ENCODE measurements at places on chromosomes 13 and 19.
A peak's percentile ranks its signal among the peaks of the same experiment; 100 is the strongest.

GRCh38 chr13:34020388-34020787 lies 202.4 kb downstream of the RFC3 start:
- no peak for DNase-seq

DNA sequence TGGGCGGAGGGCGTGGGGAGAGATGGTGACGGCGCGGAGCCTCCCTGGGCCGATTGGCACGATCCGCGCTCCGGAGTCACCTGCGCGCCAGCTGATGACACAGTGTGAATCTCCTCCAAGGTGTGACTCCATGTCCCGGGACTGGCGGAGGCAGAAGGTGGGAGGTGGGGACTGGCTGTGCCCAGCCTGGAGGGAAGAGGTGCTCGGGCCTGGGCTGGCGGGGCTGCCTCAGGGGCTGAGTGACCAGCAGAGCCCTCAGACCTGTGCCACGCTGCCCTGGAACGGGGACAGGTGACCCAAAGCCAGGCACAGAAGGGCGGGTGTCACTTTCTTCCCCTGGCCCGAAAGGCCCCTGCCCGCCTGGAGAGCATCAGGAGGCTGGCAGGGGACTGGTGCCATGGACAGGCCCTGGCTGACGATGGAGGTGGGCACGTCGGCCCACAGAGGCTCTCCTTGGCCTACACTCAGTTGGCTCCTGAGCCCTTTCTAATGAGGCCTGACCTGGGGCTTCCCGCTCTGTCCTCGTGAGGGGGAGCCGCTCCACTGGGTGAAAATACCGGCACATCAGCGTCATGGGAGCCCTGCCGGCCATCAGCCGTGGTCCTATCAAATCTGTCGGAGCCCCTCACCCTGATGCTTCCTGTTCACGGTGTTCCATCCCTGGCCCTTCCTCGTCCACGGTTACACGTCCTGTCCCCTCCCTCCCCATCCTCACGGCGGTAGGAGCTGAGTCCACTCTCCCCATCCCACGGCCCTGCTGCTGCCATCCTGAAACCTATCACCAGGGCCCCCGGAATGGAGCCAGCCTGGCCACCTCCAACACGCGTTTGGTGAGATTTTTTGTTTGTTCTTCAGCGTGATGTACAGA lies 75.6 kb downstream of the SPACA7 start:
- no peak for DNase-seq

GRCh38 chr13:39012608-39013007 lies 22.0 kb upstream of the STOML3 start:
- peak; percentile 7 for DNase-seq

DNA sequence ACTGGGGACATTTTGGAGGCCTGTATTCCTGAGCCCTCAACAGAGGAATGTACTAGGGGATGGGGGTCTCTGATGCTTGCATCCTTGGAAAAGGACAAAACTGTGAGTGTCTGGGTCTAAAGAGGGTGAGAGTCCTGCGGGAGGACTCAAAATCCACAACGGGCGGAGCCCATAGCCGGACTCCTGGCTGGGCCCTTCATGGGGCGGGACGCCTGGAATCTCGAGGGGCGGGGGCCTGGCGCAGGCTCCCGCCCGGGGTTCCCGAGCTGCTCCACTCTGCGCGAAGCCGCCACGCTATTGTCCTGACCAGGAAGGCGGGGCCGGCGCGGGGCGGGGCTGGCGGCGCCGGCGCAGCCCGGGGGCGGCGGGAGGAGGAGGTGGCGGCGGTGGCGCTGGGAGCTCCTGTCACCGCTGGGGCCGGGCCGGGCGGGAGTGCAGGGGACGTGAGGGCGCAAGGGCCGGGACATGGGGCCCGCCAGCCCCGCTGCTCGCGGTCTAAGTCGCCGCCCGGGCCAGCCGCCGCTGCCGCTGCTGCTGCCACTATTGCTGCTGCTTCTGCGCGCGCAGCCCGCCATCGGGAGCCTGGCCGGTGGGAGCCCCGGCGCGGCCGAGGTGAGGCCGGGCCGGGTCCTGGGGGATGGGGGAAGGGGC lies at the start of gene APLP1:
APLP1 (plus strand) TSS at position 403 of the 651 bp plus-strand sequence; CDS start at position 466, 63 bp downstream.
- DNase-seq: peak; percentile 48

DNA sequence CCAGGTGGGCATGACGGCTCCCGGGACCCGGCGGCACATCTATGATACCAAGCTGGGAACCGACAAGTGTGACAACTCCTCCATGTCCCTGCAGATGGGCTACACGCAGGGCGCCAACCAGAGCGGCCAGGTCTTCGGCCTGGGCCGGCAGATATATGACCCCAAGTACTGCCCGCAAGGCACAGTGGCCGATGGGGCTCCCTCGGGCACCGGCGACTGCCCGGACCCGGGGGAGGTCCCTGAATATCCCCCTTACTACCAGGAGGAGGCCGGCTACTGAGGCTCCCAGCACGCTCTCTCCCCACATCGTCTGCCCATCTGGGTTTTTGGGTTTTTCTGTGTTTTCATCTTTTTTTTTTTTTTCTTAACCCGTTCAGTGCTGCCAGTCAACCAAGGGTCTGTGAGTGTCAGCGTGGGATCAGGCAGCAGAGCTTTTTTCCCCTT lies 2.3 kb upstream of the ABCA7 start:
- DNase-seq: no peak

DNA sequence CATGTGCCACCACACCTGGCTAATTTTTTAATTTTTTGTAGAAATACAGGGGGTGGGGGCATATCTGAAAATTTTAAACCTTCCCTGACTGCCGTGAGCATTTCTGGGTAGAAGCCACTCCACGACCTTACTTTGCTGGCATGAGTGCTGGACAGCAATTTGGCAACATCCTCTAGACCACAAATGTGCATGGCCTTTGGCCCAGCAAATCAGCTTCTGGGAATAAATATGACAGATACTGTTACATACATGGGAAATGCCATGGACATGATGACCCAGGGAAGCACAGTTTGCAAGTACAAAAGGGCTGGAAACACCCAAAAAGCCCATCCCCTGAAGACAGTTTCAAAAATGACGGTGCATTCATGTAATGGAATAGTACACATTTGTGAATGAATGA lies 3.2 kb upstream of the PVR start:
- DNase-seq: no peak

GRCh38 chr13:77429320-77430142 lies 102.6 kb upstream of the MYCBP2 start:
- DNase-seq: no peak

DNA sequence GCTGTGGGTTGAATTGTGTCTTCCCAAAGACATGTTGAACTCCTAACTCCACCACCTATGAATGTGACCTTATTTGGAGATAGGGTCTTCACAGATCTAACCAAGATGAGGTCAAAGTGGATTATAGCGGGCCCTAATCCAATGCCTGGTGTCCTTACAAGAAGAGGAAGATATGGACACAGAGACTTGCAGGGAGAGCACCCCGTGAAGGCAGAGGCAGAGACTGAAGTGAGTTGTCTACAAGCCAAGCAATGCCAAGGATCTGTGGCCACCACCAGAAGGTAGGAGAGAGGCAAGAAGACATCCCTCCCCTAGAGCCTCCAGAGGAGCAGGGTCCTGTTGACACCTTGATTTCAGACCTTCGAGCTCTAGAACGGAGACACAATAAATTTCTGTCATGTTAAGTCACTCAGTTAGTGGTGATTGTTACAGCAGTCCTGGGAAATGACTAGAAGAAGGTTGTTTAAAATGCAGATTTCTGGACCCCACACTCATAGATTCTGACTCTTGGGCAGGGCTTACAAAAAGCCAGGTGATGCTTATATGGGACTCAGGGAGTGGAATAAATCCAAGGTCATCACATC lies 70.6 kb downstream of the FGF9 start:
- no peak for DNase-seq

GRCh38 chr19:7393459-7393858 lies 44.7 kb downstream of the ARHGEF18 start:
- no peak for DNase-seq

GRCh38 chr19:10662384-10663251 lies 8.5 kb downstream of the ILF3 start:
- no peak for DNase-seq

DNA sequence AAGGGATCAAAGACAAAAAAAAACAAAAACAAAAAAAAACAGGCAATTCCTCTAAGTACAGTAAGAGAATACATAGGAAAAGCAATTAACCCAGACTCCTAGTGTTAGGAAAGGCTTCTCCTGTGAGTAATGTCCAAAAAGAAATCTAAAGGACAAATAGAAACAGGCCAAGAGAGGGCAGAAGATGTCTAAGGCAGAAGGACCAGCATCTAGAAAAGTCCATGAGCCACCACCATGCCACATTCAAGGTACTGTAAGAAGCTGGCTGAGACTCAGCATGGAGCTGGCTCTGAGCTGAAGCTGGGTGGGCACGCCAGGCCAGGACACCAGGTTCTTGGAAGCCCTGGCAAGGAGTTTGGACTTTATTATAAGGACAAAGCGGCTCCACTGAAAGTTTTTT lies 118.1 kb upstream of the FRY start:
- DNase-seq: peak; percentile 42

- DNase-seq: no peak
Observed at GRCh38 chr13:44884076-44884729, 105.1 kb downstream of the NUFIP1 start.

DNA sequence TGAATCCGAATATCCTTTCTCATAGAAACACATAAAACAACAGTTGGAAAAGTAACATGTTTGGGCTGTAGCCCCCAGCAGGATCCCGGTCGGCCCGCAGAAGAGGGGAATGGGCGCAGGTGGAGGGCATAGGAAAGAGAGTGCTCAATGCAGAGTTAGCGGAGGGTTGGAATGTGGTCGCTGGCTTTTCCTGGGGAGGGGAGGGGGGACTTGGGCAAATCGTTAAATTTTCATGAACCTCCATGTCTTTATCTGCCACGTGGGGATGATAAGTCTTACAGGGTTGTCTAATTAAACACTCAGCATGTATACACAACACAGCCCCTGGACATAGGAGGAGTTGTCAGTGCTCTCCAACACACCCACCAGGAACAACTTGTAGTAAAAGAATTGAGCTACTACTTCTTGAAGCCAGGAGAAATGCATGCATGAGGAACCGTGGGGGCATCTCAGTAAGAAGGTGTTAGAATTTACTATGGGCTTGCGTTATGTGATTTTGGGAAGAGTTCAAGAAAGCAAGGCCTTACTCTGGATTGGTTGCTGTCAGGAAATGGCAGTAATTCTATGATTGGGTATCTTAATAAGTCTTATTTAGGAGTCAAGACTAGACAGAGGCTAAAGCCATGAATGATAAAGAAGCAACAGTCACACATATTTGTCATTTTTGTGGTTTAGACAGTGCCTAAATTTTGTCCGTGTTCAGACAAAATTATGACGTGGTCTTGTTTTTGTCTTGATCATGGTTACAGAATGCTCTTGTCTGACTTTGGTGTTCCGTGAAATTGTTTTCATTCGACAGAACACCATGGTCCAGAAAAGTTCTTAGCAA lies 671 bp upstream of the SLC46A3 start:
- DNase-seq: peak; percentile 14

DNA sequence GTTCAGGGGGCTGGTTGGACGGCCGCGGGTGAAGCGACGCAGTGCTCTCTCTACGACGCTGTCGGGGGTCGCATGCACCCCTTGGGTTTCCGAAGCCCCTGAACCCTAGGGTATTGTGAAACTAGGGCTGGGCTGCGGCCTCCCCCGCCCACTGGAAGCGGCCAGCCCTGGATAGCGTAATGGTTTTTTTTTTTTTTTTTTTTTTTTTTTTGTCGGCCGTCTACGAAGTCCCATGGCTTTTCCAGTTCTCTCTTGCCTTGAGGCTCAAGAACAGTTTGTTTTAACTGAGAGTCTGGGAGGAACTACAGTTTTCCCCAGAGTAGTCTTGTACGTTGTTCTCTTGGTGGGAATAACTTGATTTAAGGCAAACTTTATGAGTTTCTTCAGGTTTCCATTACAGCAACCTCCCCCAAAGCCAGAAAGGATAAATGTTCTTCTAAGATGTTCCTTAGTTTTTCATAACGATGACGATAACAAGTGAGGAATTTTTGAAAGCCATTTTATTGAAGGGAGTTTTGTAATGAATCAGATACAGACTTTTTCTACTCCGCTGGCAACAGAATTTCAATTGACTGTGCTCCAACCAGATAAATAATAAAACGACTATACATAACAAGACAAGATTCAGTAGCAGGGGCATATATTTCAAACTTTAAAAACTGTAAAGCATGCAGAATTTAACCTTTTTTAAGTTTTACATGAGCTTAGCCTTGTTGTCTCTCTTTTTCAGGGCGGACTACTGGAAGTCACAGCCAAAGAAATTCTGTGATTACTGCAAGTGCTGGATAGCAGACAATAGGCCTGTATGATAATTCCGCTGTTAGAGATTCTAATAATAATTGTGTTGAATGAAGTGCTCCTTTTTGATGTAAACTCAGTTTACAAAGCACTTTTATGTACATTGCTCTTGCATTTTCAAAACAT lies 867 bp downstream of the WBP4 start:
- peak; percentile 15 for DNase-seq

DNA sequence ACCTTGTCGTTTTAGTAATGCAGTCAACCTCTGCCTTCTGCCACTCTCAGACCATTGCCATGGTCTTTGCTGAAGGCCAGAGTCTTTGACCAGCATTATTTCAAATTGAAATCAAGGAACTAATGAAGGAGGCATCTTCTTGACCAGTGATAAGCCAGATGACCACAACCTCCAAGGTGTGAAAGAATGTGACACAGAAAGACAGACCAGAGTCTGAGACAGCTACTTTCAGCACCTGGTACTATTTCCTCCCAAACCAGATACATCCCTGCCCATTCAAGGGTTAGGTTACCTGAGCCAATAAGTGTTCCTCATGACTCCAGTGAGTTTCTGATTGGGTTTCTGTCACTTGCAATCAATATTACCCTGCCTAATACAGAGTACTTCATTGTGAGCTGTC lies 20.3 kb upstream of the RNASEH2B start:
- no peak for DNase-seq

- DNase-seq: no peak
Observed at GRCh38 chr13:111415246-111415645, 94.8 kb downstream of the TEX29 start.

DNA sequence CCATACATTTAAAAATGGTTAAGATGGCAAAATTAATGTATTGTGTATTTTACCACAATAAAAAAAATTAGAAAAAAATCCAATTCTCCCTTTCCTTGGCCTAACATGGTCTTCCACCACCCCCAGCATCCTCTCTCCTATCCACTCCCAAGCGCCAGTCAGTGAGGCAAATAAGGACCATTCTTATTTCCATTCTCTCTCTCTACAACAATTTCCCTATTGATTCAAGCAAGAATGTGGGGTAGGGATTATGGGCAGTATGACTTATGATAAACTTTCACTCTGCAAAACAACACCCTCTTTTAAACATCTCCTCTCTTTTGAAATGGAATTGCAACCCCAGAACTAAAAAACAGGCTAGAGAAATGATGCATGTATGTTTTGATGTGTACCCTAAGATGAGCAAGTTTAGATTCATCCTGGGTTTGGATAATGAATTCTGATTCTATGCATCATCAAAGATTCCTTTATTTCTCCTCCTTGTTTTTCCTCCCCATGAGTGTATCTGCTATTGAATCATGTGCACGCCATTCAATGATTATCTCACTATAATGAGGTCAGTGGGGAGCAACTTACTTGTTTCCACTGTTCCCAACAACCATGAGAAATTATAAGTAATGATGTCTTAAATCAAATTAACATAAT lies 3.5 kb downstream of the STARD13 start:
- DNase-seq: no peak

Data from NB4 (cell line).